Neuronal stem cell (in vitro differentiated cells): ENCODE measurements at places on chromosomes 11 and 22.

GRCh38 chr11:35549787-35550186, 24.4 kb upstream of the PAMR1 start:
- peaks cover 15% of the 10 kb centered on the region for H3K4me1 ChIP-seq
- no peaks in the 10 kb centered on the region for H3K27me3 ChIP-seq
- peak; percentile 27 for DNase-seq
- H3K36me3 ChIP-seq: no peaks in the 10 kb centered on the region

- H3K27me3 ChIP-seq: no peaks in the 10 kb centered on the region
- H3K4me1 ChIP-seq: peaks cover 8% of the 10 kb centered on the region
- no peaks in the 10 kb centered on the region for H3K36me3 ChIP-seq
- DNase-seq: no peak
- no peak overlapping the region for H3K4me3 ChIP-seq
- no peak overlapping the region for H3K27ac ChIP-seq
Observed at GRCh38 chr11:57368845-57369232, 12.1 kb downstream of the PRG3 start.

- peak overlapping the region; percentile 100 for H3K4me3 ChIP-seq
- peaks cover 57% of the 10 kb centered on the region for H3K36me3 ChIP-seq
- peak overlapping the region; percentile 80 for H3K27ac ChIP-seq
- no peak for DNase-seq
- H3K27me3 ChIP-seq: no peaks in the 10 kb centered on the region
- H3K4me1 ChIP-seq: peaks cover 12% of the 10 kb centered on the region
Observed at GRCh38 chr11:2399488-2400068, 972 bp upstream of the TSSC4 start.

DNA sequence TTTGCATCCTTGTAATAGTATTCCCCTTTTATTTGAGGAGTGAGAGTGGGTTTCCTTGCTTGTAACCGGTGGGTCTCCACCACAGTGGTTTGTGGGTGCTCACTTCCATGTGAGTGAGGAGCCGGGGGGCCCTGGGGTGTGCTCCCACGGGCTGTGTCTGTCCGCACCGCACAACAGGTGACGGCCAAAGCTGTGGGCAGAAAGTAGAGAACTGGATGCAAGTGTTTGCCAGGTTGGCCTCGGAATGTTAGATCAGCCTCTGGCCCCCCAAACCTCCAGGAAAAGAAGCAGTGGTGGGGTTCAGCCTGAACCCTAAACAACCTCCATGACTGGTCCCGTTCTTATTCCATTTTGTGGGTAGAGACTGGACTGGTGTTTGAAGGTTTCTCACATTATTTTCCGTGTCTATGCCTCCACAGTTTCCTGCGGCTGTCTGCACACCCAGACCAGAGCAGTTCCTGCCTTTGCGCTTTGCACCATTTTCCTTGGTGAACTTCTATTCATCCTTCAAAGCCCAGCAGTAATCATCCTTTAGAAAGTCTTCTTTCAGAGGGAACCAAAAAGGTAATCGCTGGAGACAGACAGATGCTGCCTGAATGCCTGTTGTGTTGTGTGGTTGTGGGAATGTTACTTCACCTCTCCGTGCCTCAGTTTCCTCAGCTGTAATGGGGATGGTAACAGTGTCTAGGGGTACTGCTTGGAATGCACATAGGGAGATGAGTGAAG, 77.2 kb downstream of the MYEOV start:
- no peak overlapping the region for H3K27ac ChIP-seq
- H3K36me3 ChIP-seq: no peaks in the 10 kb centered on the region
- DNase-seq: no peak
- no peaks in the 10 kb centered on the region for H3K4me1 ChIP-seq
- peaks cover 4% of the 10 kb centered on the region for H3K27me3 ChIP-seq

DNA sequence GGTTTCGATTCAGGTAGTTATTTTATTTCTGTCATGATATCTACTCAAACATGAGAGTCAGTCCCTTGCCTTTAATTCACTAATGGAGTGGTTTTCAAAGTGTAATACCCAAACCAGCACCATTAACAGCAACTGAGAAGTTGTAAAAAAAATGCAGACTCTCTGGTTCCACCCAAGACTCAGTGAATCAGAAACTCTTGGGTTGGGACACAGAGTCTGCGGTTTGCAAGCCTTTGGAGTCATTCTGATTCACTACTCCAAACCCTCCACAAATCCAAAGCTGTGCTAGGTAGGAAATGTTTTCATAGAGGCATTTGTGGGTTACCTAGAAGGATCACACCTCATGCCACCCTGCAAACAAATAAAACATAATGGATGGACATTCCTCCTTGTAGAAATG, 340.1 kb downstream of the NTM start:
- DNase-seq: no peak
- H3K4me3 ChIP-seq: no peak overlapping the region
- no peak overlapping the region for H3K27ac ChIP-seq

GRCh38 chr11:118152552-118153471, at the start of gene SCN4B:
TSS of gene SCN4B (minus strand) at chr11:118152823. CDS start at chr11:118152673, 150 bp downstream.
- peaks cover 70% of the 10 kb centered on the region for H3K27me3 ChIP-seq
- peak within 1 kb of the TSS; percentile 44 for H3K4me3 ChIP-seq
- no peaks in the 10 kb centered on the region for H3K36me3 ChIP-seq
- peaks cover 23% of the 10 kb centered on the region for H3K4me1 ChIP-seq

- H3K4me1 ChIP-seq: no peaks in the 10 kb centered on the region
- no peak overlapping the region for H3K4me3 ChIP-seq
- H3K36me3 ChIP-seq: no peaks in the 10 kb centered on the region
- H3K27ac ChIP-seq: no peak overlapping the region
Observed at GRCh38 chr11:7165911-7166310, 77.1 kb downstream of the RBMXL2 start.

DNA sequence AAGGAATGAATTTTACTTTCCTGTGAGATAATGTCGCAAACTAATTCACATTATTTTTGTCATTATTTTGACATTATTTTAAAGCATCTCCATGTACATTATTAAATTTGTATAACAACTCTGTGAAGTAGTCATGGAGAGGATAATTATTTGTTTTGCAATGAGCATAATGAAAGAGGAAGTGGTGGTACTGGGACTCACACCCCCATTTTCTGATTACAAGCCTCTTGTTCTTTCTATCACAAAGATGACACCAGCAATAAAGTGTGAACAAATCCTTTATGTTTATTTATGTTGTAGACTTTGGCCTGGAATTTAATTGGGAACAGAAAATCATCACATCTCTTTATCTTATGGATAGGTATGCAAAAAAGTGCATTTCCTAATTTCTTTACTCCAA, 522.6 kb downstream of the TMEM135 start:
- no peaks in the 10 kb centered on the region for H3K36me3 ChIP-seq
- no peak for DNase-seq
- H3K4me1 ChIP-seq: no peaks in the 10 kb centered on the region
- H3K27me3 ChIP-seq: no peaks in the 10 kb centered on the region

GRCh38 chr11:72580642-72580950, 93.6 kb downstream of the PDE2A start:
- H3K36me3 ChIP-seq: no peaks in the 10 kb centered on the region
- no peak overlapping the region for H3K27ac ChIP-seq
- H3K27me3 ChIP-seq: peaks cover 49% of the 10 kb centered on the region
- no peak overlapping the region for H3K4me3 ChIP-seq

DNA sequence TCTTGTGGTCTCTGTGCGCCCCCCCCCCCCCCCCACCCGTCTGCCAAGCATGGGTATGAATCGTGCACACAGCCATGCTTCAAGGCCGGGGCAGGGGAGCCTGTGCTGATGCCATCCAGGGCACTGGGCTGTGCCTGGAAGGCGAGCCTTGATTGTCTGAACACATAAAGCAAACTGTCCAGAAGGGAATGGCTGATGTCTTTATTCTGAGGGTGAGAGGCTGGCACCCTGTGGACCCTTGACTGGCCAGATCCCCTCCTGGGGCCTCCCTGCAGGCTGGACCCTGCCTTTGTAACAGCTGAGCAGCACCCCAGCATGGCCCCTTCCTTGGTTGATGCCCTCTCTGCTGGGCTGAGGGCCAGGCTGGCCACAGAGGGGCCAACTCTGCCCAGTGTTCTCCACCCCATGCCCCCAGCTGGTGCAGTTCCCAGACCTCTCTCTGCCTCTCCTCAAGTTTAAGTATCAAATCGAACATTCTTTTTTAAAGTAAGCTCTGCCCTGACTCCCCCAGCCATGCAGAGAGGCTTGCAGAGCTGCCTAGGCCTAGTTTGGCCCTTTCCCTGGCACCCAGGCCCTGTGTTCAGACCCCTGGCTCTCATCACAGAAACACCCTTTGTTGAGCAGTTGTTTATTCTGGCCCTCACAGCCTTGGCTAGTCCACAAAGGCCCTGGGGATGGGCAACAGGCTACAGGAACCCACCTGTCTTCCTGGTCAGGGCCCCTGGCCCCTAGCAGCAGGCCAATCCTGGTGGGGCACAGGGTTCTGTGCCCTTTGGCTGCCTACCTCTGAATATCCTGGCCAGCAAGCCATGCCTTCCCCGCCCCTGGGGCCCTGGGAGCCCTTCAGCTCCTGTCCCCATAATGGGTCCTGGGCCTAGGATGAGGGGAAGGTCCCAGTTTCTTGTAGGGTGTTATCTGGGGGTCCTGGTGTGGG, 3.9 kb upstream of the RANBP1 start:
- no peak overlapping the region for H3K4me3 ChIP-seq
- DNase-seq: no peak
- no peaks in the 10 kb centered on the region for H3K27me3 ChIP-seq
- H3K27ac ChIP-seq: no peak overlapping the region

GRCh38 chr11:26285608-26286007, 46.3 kb upstream of the ANO3 start:
- H3K4me1 ChIP-seq: peaks cover 5% of the 10 kb centered on the region
- H3K27me3 ChIP-seq: no peaks in the 10 kb centered on the region

- no peaks in the 10 kb centered on the region for H3K36me3 ChIP-seq
- H3K27ac ChIP-seq: no peak overlapping the region
- H3K4me3 ChIP-seq: no peak overlapping the region
- no peak for DNase-seq
- peaks cover 21% of the 10 kb centered on the region for H3K4me1 ChIP-seq
- no peaks in the 10 kb centered on the region for H3K27me3 ChIP-seq
Observed at GRCh38 chr11:66882561-66883015, 25.7 kb downstream of the LRFN4 start.

- no peaks in the 10 kb centered on the region for H3K27me3 ChIP-seq
- H3K36me3 ChIP-seq: no peaks in the 10 kb centered on the region
- H3K4me1 ChIP-seq: peaks cover 29% of the 10 kb centered on the region
- no peak overlapping the region for H3K4me3 ChIP-seq
Observed at GRCh38 chr11:114057147-114057546, 2.4 kb upstream of the ZBTB16 start.

- no peak overlapping the region for H3K27ac ChIP-seq
- no peak for DNase-seq
- H3K27me3 ChIP-seq: no peaks in the 10 kb centered on the region
- H3K4me1 ChIP-seq: no peaks in the 10 kb centered on the region
- no peaks in the 10 kb centered on the region for H3K36me3 ChIP-seq
Observed at GRCh38 chr11:99584830-99585229, 564.1 kb downstream of the CNTN5 start.

- H3K4me1 ChIP-seq: peaks cover 5% of the 10 kb centered on the region
- H3K27me3 ChIP-seq: no peaks in the 10 kb centered on the region
- DNase-seq: no peak
- H3K4me3 ChIP-seq: no peak overlapping the region
Observed at GRCh38 chr11:1445741-1446445, 40.7 kb downstream of the MOB2 start.

GRCh38 chr11:26134481-26135355, 197.2 kb upstream of the ANO3 start:
- peak; percentile 40 for DNase-seq
- no peaks in the 10 kb centered on the region for H3K36me3 ChIP-seq

DNA sequence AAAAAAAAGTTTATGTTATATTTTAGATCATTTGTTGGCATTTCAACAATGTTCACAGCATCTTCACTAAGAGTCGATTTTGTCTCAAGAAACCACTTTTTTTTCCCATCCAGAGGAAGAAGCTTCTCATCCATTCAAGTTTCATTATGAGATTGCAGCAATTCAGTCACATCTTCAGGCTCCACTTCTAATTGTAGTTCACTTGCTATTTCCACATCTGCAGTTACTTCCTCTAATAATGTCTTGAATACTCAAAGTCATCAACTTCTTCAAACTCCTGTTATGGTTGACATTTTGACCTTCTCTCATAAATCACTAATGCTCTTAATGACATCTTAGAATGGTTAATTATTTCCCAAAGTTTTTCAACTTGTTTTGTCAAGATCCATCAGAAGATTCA, 61.3 kb upstream of the CHORDC1 start:
- no peak overlapping the region for H3K27ac ChIP-seq
- H3K4me1 ChIP-seq: no peaks in the 10 kb centered on the region
- H3K27me3 ChIP-seq: no peaks in the 10 kb centered on the region
- H3K4me3 ChIP-seq: no peak overlapping the region
- no peak for DNase-seq

DNA sequence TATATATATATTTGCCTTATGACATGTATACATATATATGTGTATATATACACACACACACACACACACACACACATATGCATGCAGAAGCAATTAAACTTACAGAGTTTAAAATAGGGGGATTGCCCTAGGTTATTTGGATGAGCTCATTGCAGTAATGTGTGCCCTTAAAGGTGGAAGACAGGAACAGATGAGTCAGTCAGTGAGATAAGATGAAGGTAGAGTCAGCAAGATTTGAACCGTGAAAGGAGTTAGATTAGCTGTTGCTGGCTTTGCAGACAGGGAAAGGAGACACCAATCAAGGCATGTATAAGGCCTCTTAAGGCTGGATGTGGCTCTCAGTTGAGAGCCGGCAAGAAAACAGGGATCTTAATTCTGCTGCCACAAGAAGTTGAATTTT, 902.4 kb upstream of the RAG2 start:
- H3K36me3 ChIP-seq: no peaks in the 10 kb centered on the region
- no peak overlapping the region for H3K4me3 ChIP-seq
- no peaks in the 10 kb centered on the region for H3K27me3 ChIP-seq
- peaks cover 8% of the 10 kb centered on the region for H3K4me1 ChIP-seq

DNA sequence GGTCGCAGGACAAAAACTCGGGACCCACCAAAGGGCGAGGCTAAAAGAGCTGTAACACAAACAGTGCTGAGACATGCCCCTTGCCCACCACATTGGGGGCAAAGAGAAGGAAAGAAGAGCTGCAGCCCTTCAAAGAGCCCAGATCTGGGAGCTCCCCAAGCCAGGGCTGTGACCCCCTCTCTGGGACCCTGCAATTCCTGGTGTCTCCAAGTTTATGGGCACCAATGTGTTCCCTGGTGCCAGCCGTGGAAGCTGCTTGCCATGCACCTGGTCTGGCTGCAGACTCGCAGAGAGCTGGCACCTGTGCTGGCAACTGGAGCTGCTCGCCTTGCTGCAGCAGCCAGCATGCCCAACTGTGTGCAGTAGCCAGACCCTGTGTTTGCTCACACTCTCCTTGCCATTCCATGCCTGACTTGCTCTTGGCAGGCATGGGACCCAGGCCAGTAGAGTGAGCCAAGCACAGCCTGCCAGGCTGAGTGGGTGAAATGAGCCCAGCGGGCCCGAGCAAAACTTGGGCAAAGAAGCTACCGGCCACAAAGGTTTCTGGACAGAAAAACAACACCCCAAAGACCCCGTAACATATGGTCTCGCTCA, 16.0 kb downstream of the RRP8 start:
- no peak for DNase-seq
- peaks cover 2% of the 10 kb centered on the region for H3K4me1 ChIP-seq
- peaks cover 23% of the 10 kb centered on the region for H3K36me3 ChIP-seq
- no peak overlapping the region for H3K27ac ChIP-seq
- H3K27me3 ChIP-seq: no peaks in the 10 kb centered on the region

- peaks cover 2% of the 10 kb centered on the region for H3K36me3 ChIP-seq
- no peak overlapping the region for H3K27ac ChIP-seq
- no peaks in the 10 kb centered on the region for H3K27me3 ChIP-seq
- no peak for DNase-seq
Observed at GRCh38 chr22:45984316-45984916, 7.5 kb upstream of the WNT7B start.

- no peak overlapping the region for H3K27ac ChIP-seq
- no peak overlapping the region for H3K4me3 ChIP-seq
- H3K27me3 ChIP-seq: no peaks in the 10 kb centered on the region
- no peaks in the 10 kb centered on the region for H3K4me1 ChIP-seq
- no peaks in the 10 kb centered on the region for H3K36me3 ChIP-seq
Observed at GRCh38 chr11:6733326-6734275, 38.2 kb downstream of the OR2AG2 start.
